ENCODE measurements at places on chromosomes 4 and X.

GRCh38 chr4:31974490-31975002, 1254.4 kb downstream of the PCDH7 start:
- no peak for DNase-seq

GRCh38 chr4:24471486-24472160, 112.7 kb downstream of the DHX15 start:
- DNase-seq: no peak

DNA sequence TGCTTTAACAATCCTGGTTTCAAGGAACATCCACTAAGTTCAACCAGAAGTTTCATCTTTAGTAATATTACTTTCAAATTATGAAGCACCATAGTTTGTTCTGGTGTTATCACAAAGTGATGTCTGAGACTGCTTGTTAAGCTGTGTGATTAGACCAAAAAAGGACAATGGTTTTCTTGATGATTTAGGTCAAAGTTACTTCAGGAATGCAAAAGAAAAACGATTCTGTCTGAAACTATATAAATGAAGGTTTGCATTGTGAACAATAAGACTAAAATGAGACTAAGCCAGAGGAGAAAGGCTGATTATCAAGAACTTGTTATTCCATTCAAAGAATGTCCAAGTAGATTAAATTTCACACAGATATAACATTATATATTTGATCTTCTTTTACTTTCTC, 122.4 kb upstream of the ETNPPL start:
- no peak for DNase-seq

- DNase-seq: no peak
These were observed 2.4 kb upstream of the PCDH10 start for GRCh38 chr4:133146574-133147241.

DNA sequence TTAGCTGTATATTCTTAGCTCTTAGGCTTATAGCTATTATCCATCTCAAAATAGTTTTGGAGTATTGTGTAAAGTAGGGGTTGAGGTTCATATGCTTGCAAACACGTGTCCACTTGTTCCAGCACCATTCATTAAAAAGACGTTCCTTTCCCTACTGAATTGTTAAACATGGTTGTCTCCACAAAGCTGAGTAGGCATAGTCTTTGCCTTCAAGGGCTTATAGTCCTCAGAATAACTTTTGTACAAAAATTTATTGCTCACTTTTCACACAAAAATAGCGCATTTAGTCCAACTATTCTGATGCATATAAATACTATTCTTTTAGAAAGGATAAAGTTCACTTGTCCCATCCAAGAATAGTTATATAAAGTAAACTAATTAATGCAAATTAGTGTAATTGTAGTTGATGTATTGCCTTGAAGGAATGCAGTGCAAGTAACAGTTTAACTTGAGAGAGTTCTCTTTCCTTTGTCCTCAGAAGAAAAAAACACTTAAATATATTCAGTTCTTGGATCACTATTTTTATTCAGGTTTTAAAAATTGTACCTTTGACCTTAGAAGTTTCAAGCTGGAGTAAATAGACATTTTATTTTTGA, 14.1 kb downstream of the LRIT3 start:
- no peak for DNase-seq

- no peak for DNase-seq
These were observed 14.0 kb upstream of the ART3 start for GRCh38 chr4:76060506-76060905.

DNA sequence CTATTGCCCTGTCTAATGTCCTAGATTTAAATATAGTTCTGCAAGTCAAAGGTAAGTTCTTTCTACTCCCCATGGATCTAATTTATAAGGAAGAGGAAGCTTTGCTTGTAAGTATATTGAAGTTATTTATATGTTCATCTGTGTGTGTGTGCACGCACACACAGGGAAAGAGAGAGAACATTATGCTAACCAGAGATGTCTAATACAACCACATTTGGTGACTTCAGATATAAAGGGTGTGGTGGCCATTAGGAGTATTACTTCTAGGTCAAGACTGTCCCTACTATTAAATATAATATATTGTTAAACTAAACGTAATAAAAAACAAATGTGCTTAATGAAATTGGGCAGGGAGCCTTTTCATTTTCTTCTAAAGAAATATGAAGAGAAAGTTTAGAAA, 4.1 kb downstream of the DCK start:
- DNase-seq: no peak

DNA sequence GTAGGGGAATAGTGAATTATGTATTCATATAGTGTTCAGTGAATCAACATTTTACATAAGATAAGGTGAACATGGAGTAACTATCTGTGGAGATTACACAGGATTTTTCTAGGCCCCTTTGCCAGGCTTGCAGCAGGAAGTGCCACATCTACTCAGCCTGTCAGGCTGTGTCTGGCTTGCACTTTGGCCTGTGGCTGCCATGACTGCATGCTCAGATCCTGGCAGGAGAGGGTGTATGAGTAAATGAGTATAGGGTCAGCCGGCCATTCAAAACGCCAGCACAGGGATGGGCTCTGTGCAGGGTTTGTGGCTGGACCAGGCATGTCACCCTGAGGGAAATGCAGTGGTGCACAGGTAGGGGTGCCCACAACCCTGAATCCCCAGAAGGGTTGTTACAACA, 51.9 kb downstream of the UBQLN2 start:
- no peak for DNase-seq

DNA sequence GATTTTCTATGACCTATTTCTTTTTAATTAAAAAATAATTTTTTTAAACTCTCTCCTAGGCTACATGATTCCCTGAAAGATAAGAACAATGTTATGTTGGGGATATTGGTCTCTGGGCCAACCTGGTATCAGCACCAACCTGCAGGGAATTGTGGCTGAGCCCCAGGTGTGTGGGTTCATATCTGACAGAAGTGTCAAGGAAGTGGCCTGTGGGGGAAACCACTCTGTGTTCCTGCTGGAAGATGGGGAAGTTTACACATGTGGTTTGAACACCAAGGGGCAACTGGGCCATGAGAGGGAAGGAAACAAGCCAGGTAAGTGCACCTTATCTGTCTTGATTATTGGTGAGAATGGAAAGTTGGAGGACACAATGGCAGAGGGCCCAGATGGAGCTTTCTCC, 13.5 kb downstream of the HERC3 start:
- no peak for DNase-seq

DNA sequence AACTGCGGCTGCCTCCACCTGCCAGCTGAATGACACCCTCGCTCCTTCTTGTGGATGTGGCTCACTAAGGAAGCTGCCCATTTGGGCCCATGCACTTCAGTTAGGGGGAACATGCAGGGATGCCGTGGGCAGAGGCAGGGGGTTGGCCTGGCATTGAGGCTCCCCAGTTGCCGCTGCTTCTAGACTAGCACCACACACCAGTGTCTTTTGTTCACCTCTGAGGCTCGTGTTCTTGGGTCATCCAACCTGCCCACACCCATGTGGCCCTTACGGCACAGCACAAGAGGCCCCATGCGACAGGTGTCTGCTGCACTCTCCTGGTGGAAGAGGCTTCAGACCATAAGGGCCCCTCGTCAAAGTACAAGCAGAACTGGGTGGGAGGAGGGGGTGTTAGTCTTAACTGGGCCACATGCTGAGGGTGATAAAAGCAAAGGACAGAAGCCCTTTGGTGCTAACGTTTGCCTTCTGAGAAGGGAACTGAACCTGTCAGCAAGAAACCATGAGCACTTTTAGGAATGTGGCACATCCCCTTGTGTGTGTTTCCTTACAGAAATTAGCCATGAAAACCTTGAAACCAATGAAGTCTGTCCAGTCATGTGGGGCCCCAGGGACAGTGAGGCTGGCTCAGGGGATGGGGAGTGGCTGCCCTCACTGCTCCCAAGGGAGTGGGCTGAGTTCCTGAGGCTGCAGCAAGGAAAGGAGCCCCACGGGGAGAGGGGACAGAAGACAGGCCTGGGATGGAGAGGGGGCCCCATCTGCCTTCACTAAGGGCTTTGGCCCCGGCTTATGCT, 39.2 kb downstream of the MAP7D3 start:
- no peak for DNase-seq

DNA sequence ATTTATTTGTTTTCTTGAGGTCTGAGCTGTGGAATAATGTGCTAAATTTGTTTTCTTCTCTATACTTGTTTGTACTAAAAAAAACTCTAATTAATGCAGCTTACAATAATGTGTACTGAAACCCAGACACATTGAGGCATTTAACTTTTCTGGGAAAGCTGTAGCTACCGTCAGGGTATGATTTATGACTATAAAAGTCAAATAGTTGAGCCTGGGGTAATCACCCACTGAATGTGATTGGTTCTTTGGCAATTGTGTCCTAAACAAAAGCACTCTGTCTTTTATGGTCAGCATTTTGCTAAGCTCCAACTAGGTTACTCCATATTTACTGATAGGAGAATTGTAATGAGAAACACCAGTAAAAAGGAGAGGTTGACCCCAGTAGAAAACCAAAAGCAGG, 65.9 kb upstream of the CBLL2 start:
- no peak for DNase-seq

DNA sequence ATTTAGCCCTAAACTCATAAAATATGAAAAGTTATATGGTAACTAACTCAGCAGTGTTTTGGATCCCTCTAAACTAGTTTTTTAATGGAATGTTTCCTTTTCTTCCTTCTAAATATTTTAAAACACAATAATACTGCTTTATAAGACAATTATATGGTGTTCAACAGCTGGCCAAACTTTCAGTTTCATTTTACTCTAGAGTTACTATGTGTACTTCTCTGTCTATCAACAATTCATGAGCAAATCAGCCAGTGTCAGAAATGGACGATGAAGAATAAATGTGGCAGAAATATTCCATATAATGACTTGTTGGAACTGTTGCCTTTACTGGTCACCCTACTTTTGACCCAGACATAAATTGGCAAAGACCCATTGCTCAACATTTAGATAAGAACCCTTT, 64.8 kb upstream of the CXXC4 start:
- DNase-seq: no peak

DNA sequence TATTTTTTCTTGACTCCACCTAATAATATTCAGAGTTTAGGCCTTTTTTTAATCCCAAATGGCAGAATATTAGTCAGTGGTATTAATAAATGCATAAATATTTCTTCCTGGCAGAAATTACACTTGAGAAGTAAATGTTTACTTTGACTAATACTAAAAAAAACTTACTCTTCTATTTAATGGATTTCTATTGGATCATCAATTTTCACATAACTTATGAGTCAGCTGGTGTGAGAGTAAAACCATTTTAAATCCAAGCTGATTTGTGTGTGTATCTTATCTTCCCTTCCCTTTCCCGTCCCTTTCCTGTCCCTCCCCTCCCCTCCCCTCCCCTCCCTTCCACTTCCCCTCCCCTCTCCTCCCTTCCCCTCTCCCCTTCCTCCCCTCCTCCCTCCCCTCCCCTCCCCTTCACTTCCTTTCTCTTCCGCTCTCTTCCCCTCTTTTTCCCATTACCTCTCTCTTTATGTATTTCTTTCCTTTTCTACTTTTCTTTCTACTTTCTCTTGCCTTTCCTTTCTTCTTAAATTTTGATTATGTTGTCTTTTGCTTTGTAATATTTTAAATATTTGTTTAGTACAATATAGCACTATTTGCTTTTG, 630.1 kb upstream of the EPHA5 start:
- DNase-seq: no peak

DNA sequence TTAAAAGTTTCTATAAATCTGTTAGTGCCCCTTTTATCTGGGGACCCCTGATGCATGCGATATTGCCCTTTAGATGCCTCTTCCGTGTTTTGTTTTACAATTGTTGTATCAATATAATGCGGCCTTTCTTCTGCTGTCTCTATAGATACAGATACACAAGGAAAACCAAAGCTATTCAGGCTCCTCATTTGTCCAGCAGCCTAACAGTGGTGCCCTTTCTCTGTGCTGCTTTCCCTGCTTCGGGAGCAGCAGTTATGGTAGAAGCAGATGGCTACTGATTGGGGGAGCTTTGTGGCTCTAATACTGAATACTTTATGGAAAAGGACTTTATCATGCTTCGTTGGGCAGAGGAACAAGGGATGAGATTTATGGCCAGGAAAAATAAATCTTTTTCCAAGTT, 10.6 kb upstream of the PRDM8 start:
- no peak for DNase-seq

DNA sequence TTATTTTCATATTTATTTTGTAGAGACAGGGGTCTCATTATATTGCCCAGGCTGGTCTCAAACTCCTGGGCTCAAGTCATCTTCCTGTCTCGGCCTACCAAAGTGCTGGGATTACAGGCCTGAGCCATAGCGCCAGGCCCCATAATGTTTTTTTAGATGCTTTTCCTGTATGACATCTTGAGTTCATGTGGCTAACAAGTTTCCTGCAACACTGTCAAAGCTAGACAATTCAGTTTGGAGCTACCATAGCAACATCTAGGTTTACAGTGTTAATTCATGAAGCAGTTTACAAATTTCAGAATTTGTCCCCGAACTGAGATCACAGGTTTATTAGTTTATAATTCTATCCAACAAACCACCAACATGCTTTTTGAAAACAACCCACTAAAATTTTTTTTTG, 6.4 kb upstream of the IL13RA2 start:
- DNase-seq: no peak

DNA sequence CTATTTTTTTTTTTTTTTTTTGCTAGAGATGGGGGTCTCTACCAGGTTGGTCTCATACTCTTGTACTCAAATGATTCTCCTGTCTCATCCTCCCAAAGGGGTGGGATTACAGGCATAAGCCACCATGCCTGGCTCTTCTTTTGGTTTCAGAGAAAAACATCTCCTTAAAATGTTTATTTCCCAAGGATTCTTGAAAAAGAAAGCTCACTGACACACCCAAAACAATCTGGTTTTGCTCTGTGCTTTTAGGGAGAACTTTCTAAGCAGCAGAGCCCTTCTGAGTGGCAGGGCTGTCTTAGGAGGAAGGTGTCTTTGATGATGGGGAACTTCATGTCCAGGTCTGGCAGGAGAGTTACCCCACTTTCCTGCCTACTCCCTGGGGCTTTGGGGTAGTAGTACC, 1.2 kb downstream of the SOD3 start:
- no peak for DNase-seq

- DNase-seq: no peak
These were observed 22.1 kb downstream of the DOK7 start for GRCh38 chr4:3485011-3485791.

DNA sequence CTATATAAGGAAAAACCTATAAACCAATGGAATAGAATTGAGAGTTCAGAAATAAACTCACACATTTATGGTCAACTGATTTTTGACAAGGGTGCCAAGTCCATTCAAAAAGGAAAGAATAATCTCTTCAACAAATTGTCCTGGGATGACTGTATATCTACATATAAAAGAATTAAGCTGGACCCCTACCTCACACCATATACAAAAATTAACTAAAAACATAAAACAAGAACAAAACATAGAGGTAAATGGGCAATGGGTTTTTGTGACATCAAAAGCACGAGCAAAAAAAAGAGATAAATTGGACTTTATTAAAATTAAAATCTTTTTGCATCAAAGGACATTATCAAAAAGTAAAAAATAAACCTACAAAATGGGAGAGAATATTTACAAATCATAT, 15.5 kb upstream of the EXOC1 start:
- no peak for DNase-seq

- DNase-seq: no peak
These were observed 83.3 kb downstream of the EFNB1 start for GRCh38 chrX:68912113-68912512.

- DNase-seq: no peak
These were observed 354.1 kb downstream of the CHIC1 start for GRCh38 chrX:73916931-73917667.
